Stimulated activated CD4-positive, alpha-beta T cell treated with anti-CD3 and anti-CD28 coated beads, TNF-alpha, amount 100 ng/mL, for 1 hour (primary cell): ENCODE measurements at places on chromosomes 5 and 9.

- no peak for DNase-seq
These were observed 14.7 kb downstream of the TNFAIP8 start for GRCh38 chr5:119370486-119370885.

DNA sequence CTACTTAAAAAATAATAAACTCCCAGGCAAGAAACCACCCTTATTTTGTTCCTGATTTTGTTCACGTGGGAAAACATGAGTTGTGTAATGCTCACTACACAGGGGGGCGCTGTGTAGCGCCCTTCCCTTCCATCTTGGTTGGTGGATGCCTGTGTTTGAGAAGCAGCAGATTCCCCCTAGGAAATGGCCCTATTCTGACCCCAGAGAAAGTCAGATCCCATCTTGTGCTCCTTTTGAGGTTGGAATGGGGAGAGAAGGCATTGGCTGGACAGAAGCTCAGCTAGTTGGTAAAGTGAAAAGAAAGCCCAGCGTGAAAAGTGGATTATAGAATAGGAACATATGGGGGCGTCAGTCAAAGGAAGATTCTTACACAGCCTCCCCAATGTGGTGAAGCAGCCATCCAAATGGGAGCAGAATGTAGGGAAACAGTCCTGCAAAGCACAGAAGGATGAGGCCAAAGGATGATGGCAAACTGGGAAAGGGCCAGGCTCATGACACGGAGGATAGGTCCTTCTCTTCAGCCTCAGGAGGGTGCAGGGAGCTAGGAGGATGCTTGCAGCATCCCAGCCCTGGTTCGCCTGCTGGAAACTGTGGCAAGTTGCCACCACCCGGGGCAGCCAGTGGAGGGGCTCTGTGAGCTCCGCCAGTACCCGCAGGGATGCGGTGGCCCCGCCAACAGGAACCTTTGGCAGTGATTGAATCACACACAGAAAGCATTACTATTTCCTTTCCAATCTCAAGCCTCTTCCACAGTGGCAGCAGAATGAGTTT lies 314.2 kb upstream of the DAP start:
- DNase-seq = no peak

GRCh38 chr5:6849316-6850105 lies 136.3 kb downstream of the TENT4A start:
- DNase-seq = no peak

GRCh38 chr9:93315118-93315517 lies 131.2 kb downstream of the WNK2 start:
- no peak for DNase-seq

DNA sequence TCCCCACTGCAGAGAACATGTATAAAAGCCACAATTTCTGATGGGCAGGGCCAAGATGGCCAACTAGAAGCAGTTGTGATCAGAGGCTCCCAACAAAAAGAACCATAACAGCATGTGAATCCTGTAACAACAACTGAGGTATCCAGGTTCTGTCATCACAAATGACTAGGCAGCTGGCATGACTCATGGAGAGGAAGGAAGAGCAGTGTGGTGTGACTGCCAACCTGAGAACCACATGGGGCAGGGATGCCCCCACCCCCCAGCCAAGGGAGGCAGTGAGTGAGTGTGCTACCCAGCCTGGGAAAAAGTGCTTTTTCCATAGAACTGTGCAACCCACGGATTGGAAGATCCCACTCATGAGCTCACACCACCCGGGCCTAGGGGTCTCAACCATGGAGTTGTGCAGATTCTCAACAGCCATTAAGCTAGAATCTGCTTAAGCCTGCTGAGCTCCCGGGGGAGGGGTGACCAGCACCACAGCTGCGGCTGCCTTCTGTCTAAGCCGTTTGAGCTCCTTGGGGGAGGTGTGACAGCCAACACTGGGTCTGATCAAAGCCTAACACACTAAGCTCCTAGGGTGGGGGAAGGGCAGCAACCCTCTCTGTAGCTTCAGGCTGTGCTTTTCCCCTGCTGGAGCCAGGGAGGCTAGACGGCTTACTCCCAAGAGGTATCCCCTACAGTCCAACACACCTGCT lies 80.1 kb upstream of the DMAC1 start:
- no peak for DNase-seq

DNA sequence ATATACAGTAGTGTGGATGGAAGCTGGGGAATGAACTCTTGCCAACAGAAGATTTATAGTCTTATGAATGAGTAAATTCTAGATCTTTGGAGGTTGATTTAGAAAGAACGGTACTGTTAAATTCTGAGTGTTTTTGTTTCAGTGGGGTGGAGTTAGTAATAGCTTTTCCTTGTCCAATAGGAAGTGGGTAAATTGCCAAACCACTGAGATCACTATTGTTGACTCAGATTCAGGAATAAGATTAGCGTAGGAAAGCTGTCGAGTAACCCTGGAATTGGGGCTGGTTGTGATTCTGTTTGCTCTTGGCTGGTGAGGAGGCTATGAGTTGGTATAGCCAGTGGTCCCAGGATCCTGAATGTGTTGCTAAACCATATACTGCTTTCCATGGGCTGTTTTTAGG lies 155.6 kb downstream of the ARHGAP26 start:
- DNase-seq = no peak

- no peak for DNase-seq
These were observed 10.1 kb upstream of the FSD1L start for GRCh38 chr9:105437704-105438103.

DNA sequence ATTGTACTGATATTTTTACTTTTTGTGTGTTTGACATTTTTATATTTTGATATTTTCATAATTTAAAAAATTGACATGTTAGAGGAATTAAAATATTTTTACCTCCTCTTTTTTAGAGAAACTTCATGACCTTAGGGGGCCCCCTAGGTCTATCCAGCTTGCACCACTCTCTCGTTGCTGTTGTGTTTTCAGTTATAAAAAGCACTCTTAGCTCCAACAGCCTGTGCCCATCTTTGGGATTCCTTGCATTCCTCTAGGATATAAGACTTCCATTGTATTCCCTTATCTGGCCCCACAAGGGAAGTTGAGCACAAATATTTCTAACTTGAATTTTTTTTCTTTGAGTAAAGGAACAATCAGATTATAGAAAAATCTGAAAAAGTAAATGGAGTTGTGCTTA lies 245.3 kb downstream of the SH3GL2 start:
- DNase-seq = no peak

GRCh38 chr5:91311697-91312501 lies 71.2 kb downstream of the ARRDC3 start:
- peak; percentile 40 for DNase-seq

GRCh38 chr5:68067976-68068603 lies 147.5 kb upstream of the PIK3R1 start:
- DNase-seq = no peak

DNA sequence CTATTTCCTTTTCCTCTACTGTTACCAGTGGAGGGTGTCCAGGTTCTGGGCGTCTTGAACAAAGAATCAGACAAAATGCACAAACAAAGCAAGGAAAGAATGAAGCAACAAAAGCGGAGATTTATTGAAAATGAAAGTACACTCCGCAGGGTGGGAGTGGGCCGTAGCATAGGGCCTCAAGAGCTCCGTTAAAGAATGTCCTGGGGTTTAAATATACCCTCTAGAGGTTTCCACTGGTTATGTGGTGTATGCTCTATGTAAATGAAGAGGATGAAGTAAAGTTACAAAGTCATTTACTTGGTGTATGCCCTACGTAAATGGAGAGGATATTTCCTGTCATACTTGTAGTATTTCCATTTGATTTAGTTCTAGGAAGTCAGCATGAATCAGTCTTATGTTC lies 113.5 kb upstream of the MRPS30 start:
- no peak for DNase-seq

- no peak for DNase-seq
These were observed 922.2 kb upstream of the SEMA6A start for GRCh38 chr5:117496801-117497200.

- no peak for DNase-seq
These were observed 39.8 kb upstream of the NEK6 start for GRCh38 chr9:124217836-124218437.

GRCh38 chr5:169933616-169934015 lies 46.7 kb downstream of the INSYN2B start:
- no peak for DNase-seq

DNA sequence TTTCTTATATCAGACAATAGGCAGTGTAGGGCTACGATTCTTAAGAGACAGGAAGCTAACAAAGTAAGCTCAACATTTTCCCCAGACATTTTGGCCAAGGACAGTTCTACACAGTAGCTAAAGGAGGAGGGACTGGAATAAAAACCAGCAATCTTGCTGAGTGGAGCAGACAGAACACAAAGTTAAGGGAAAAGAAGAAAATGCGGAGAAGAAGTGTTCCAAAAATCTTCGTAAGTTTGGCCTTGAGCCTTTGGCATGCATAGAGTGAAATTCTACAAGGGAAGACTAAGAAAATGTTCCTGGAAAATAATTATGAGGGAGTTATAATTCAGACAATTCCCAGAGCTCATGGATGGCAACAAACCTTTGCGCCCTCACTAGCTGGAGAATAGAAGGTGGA lies 748.0 kb upstream of the CTNND2 start:
- no peak for DNase-seq

GRCh38 chr9:19799784-19800183 lies 10.9 kb upstream of the SLC24A2 start:
- no peak for DNase-seq

- no peak for DNase-seq
These were observed 111.0 kb downstream of the CD180 start for GRCh38 chr5:67085616-67086015.

DNA sequence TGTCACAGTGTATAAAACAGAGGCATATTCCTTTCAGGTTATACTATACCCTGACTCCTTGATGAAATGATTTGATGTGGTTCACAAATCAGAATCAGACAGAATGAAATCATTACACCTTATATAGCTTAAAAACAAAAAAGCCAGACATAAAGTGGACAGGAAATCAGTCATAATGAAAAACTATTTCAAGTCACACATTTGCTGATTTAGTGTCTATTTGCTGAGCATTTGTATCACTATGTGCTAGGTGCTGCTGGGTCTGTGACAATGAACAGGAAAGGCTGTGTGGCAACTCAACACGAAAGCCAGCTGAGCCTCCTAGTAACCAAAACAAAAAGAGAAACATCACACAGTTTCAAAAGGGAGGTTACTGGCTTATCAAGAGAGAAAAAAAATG lies 194.0 kb downstream of the EFNA5 start:
- no peak for DNase-seq

DNA sequence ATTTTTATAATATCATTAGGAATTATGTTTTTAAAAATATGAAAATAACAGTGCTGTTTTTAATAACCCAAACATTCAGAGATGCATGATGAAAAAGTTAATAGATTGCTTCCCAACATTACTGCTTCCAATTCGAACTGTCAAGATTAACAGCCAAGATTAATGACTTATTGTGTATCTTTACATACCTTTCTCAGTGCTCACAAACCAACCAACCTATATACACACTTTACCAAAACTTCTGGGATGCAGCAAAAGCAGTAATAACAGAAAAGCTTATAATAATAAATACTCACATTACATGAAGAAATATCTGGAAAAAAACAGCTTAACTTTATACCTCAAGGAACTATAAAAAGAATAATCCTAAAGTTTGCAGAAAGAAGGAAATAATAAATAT lies 82.1 kb downstream of the TMEM232 start:
- DNase-seq = no peak

DNA sequence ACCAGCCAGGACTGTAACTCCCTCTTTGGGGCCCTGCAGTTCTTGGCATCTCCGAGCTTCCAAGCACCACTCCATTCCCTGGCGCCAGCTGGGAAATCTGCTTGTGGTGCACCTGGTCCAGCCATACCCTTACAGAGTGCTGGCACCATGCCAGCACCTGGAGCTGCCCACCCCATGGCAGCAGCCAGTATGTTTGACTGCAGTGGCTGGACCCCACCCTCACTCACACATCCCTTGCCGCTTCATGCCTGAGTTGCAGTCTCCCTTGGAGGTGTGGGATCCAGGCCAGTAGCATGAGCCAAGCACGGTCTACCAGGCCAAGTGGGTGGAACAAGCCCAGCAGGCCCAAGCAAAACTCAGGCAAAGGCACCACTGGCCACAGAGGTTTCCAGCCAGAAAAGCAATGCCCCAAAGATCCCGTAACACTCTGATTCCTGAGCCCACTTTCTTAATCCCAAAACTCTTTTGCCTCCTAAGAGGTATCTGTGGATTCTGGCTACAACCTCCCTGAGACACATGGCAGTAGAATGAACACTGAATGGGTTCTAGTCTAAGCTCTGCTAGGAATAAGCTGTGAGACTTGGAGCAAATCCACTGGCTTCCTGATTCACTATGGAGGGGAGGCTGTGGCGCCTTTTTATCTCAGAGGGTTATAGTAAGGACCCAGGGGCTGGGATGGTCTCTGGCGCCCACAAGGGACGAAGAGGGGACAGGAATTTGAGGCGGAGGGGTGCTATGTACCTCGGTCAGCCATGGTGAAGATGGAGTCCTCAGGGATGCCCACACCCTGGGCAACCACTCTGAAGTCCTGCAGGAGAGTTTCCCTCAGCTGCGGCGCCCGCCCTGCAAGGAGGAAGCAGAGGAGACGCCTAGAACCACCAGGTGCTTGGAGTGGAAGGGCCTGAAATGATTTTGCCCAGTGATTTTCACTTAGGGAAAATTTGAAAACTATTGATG lies 5.6 kb downstream of the AMBP start:
- no peak for DNase-seq

GRCh38 chr5:32713770-32714381 lies 2.8 kb downstream of the NPR3 start:
- DNase-seq = no peak

DNA sequence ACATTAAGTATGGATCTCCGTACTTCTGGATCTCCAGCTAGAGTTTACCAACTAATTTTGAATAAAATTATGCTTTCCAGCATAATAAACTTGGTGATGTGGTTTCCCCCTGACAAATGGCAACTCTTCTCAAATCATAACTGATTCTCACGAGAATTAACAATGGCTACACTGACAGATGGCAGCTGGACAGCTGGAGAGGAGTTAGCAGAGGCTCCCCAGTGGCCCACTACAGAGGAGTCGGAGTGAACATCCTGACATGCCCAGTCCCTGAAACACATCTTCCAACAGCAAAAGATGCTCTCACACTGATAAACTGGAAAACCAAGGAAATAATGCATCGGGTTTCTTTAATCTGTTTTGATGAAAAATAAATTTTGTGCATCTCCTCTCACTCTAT lies 239.6 kb downstream of the MAN2A1 start:
- DNase-seq = no peak

GRCh38 chr9:76153902-76154629 lies 240.2 kb downstream of the RFK start:
- no peak for DNase-seq
